Activated naive CD4-positive, alpha-beta T cell treated with Interleukin-2 at 50 U/mL for 16 hours (primary cell): ENCODE measurements at places on chromosomes 5 and 9.

DNA sequence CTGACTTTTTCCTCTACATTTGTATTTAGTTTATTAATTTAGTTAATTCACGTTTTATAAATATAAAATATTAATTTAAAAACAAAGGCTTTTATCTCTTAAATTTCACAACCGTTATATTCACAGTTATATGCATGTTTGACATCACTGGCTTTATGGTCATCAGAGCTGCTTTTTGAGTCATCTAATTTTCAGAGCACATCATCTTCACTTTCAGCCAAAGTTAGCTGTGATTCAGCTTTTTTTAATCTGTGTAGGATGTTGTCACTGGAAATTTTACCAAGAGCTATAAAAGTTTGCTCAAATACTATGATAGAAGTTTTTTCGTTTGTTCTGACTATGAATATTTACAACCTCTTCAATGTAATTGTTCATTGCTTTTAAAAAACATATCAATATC is 12.4 kb downstream of the CDC37L1 start:
- DNase-seq: no peak

GRCh38 chr5:120108586-120109248 is 355.4 kb upstream of the PRR16 start:
- DNase-seq: no peak

- DNase-seq: no peak
Measured at GRCh38 chr9:87338088-87338989, 159.3 kb upstream of the DAPK1 start.

DNA sequence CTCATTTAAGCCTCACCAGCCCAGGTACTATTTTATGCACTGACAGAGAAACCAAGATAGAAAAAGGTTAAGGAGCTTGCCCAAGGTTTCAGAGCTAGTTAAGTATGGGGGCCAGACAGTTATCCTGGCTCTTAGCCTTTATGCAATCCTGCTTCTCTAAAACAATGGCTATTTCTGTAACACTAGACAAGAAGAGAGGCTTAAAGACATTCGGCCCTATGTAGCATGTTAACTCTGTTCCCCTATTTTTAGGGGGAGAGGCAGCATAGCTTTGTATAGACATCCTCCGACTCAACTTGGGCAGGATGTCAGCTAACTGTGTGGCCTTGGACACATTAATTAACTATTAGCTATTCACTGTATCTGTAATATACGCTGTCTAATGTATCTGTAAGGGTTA is 54.6 kb downstream of the LHFPL2 start:
- DNase-seq: no peak

- no peak for DNase-seq
Measured at GRCh38 chr9:12584656-12585522, 108.3 kb upstream of the TYRP1 start.

GRCh38 chr5:130715541-130715940 is 449.5 kb downstream of the HINT1 start:
- no peak for DNase-seq

DNA sequence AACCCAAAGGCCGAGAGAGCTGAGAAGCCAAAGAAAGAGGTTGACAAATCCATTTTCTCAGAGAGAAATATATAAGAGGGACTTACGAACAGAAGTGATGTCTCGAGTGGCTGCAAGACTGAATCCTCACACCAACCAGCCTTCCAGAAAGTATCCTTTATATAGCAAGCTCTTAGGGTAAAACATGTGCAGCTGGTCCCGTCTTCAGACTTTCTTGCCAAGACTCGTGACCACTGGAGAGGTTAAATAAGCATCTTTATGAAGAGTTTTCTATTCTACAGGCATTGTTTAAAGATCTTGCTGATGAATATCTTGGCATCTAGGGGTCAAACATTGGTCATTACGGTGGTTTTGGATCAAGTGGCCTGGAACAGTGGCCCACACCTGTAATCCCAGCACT is 16.9 kb upstream of the SLC22A4 start:
- DNase-seq: no peak
